ENCODE measurements at places on chromosomes 3 and 15.

- no peak for DNase-seq
These were observed 104.4 kb upstream of the RBMS3 start for GRCh38 chr3:29176501-29176900.

DNA sequence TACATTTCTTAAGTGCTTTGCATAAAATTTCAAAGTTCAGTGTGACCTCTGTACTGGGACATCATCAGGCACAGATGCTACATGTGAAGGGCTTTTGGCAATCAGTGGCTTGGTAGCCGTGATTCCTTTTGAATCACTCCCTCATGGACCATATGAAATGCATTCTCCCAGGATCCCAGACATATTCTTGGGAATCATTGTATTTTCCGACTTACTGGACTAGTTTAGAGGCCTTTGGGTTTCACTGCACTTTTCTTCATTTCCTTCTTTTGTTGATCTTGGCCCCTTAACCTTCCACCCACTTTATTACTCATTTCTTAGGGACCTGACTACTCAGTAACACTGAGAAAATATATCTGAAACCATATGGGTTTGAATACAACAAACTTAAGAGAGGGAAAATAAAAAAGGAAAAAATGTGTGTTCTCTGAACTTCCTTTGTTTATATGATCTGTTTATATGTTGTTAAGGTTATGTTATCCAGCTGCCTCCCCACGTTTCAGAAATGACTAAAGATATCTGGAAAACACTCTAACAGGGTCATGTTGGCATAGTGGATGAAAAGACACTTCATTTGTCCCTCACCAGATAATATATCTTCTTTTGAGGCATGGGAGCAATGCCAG lies 35.1 kb downstream of the HMG20A start:
- no peak for DNase-seq

DNA sequence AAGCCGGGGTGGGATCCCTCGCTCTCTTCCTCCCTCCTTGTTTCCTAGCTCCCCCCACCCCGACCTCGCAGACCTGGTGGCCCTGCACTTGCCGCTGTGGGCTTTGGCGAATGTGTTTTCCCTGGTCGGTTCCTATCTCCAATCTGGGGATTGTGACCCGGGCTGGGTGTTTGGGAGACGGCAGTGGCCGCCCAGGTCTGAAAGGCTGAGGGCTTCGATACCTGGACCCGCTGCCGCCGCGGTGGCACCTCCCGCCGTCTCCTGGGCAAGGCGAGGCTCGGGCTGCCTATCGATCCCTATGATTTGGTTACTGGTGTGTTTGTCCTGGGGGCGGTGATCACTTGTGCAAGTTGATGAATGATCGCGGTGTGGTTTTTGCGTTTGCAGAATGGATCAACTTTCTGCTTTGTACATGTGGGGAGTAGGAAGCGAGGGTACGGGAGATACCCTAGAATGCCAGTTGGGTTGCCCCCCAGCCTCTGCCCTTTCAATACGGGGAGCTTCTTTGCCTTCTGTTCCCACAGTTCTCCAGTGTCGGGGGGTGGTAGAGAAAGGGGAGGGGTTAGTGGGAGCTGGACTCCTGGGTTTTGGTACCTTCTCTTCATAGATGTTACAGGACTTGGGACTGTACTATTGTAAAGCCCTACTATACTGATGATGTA lies 3.0 kb downstream of the BBX start:
- no peak for DNase-seq

DNA sequence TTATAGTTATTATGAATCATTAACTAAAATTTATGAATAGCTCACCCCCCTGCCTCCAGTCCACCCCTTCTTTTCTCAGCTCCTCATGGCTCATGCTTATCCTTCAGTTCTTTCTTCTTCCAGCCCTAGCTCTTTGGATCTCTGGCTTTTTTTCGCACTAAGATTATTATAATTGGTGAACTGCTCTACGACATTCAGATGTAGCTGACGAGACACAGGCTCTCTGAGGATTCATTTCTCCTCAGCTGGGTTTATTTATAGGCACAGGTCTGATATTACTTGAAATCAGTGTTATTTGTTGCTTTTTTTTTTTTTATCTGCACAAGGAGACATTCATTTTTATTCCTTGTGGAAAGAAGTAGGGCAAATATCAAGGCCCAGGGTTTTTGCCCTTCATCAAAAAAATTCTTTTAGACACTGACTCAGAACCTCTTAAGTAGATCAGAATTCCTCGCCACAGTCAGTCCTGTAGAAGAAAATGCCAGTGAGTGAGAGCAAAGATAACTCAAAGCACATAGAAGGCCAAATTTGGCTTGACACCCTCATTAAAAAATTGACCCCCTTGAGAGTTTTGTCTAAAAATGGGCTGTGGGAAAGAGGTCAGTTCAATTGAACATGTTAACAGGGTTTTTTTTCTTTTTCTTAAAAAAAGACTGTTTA lies 106.6 kb downstream of the MYH15 start:
- DNase-seq = no peak

DNA sequence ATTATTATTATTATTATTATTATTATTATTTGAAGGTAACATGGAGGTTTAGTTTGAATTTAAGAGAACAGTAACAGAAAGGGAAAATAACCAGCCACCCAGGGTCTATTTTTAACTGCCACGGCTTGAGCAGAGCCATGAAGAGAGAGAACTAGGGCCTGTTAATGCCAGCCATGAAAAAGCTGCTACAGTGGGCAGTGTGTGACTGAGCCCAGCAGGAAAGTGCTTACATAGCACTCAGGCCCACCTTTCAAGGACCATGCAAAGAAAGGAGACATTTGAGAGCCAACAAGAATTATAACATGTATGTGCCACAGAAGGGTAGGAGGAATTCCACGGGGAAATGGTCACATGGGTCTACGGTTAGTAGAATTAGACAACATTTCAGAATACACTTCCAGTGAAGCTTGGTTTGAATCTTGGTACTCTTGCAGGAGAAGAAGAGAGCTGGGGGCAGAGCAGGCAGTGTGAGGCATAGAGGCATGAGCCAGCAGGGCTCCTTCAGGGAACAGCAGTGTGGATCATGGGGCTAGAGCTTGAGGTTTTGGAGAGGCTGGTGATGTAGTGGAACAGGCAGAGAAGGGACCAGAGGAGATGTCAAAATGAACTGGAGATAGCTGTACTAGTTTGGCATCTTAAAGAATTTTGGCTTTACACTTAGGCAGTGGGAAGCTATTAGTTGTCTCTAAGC lies 140.7 kb downstream of the CMSS1 start:
- DNase-seq = no peak

DNA sequence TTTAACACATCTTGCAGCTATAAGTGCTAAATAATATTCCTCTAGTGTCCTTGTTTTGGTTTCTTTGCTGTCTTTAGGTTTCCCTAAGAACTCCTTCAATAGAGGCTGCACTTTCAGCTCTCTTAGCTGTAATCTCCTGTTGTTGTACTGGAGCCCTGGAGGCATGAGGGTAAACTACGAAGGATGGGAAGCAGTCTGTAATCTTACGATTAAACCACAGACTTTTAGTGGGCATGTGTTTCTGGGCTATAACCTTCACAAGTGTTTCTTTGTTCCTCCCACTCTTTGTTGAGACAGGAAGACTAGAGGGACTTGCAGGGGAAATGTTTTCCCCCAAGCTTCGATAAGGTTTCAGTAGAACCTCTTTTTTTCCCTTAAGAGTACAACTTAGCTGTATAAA lies 1058.1 kb downstream of the NSUN3 start:
- DNase-seq = no peak

- DNase-seq = no peak
These were observed 29.6 kb downstream of the LRRC3B start for GRCh38 chr3:26652164-26652563.

DNA sequence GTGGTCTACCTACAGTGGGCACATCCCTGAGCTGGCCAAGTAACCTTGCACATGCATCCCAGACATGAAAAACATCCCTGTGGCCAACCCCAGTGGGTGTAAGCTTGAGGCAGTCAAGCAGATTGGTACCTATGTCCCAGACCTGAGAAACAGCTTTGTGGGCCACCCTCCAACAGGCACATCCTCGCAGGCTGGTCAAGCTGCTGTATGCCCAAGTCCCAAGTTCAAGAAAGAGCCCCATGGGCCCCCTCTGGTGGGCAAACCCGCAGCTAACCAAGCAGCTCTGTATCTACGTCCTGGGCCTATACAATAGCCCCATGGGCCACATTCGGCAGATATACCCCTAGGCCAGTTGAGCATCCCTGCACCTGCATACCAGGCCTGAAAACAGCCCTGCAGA lies 186.3 kb upstream of the GPR149 start:
- DNase-seq = no peak

DNA sequence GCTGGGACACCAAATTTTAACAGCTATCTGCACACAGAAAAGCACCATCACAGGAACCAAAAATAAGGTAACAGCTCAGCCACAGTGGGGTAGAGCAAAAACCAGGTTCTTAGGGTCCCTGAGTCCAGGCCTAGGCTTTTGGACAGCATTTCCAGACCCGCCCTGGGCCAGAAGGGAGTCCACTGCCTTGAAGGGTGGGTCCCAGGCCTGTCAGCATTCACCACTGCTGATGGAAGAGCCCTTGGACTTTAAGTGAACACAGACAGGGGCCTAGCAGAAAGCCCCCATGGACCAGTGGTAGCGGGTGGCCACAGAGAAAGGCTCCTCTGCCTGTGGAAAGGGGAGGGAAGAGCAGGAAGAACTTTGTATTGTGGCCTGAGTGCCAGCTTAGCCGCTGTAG lies 56.4 kb downstream of the PLCH1 start:
- no peak for DNase-seq

- DNase-seq = no peak
These were observed 32.3 kb upstream of the AMOTL2 start for GRCh38 chr3:134406331-134407238.

DNA sequence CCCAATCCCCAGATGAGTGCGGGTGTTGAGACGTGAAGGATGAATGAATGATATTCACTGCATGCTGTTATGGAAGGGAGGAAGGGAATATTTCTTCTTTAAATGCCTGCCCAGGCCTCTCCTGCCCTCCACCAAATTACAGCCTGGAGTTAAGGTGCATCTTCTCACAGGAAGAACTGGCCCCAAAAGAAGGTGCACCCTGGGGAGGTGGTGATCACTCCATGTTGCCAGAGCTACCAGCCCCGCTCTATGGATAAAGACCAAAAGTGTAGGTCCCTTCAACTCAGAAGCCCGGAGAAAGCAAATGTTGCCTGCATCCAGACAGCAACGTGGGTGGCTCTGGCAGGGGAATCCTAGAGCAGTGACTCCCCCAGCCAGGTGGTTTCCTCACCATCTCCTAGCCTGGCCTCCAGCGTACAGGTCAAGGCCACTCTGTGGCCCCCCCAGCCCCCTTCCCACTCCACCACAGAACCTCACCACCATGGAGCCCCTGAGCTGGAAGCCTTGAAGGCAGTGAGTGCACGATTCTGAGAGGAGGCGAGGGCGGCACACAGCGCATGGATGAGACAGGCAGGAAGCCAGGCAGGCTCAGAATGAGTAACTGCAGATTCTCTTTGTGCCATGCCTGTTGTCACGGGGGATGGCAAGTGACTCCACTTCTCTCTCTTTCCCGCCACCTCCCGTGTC lies 3.5 kb upstream of the VIPR1 start:
- no peak for DNase-seq

- DNase-seq = no peak
These were observed 276.0 kb downstream of the SV2B start for GRCh38 chr15:91376038-91376437.

DNA sequence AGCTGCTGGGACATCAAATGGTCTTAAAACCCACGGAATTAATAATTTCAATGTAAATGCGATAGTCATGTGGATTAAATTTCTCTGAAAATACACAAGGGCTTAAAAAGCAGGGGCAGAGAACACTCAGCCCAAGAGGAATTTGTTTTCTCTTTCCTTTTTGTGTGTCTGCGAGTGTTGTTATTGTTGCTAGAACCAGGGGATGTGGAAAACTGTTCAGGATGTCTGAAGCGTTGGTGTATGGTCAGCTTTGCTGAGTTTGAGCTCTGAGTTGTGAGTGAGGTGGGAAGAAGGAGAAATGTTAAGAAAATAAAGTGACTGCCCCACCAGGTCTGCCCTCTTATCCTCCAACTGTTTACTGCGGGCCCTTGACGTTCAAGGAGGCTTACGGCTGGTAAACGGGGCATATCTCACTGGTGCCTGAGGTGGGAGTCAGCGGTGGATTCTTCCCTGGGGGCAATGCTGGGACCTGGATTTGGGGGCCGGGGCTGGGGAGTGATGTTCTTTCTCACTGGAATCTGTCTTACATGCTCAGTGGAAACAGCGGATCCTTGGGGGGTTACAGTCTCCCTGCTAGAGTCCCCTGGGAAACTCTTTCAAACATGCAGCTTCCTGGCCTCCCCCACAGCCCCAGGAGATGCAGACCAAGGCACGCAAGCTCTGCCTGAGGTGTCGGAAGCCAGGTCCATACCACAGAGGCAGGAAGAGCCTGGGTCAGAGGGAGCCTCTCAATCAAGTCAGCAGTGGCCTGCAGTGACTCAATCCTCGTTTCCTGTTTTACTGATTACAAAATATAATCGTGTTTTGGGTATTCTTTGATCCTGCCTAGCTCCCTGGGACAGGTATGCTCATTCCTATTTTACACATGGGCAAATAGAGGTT lies 41.8 kb downstream of the ITGA11 start:
- DNase-seq = peak; percentile 50
